CD4-positive, CD25-positive, alpha-beta regulatory T cell (primary cell): ENCODE measurements at places on chromosomes 4 and X. TPM values are rescaled to one million over a fixed set of nuclear protein-coding genes. Genes with fewer than 3 reads are reported as not detected.

- H3K4me1 ChIP-seq, result no peaks in the 10 kb centered on the region
- H3K27ac ChIP-seq, result no peak overlapping the region
- no peaks in the 10 kb centered on the region for H3K27me3 ChIP-seq
- H3K4me3 ChIP-seq, result no peak overlapping the region
- no peak for DNase-seq
- H3K36me3 ChIP-seq, result no peaks in the 10 kb centered on the region
Observed at GRCh38 chr4:168674866-168675265, 178.0 kb downstream of the PALLD start.

GRCh38 chr4:5018603-5019002 is 655 bp downstream of the CYTL1 start:
- peaks cover 10% of the 10 kb centered on the region for H3K27me3 ChIP-seq
- no peaks in the 10 kb centered on the region for H3K4me1 ChIP-seq
- no peak for DNase-seq

DNA sequence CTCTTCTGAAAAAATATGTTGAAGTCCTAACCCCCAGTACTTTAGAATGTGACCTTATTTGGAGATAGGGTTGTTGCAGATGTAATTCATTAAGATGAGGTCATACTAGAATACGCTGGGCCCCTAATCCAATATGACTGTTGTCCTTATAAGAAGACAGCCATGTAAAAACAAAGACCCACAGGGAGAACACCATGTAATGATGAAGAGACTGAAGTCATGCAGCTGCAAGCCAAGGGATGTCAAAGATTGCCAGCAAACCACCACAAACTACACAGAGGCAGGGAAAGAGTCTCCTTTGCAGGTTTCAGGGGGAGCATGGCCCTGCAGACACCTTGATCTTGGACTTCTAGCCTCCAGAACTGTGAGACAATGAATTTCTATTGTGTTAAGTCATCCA is 37.4 kb downstream of the CXorf58 start:
- no peaks in the 10 kb centered on the region for H3K27me3 ChIP-seq
- no peaks in the 10 kb centered on the region for H3K4me1 ChIP-seq
- H3K36me3 ChIP-seq, result no peaks in the 10 kb centered on the region
- no peak for DNase-seq
- no peak overlapping the region for H3K4me3 ChIP-seq

GRCh38 chr4:94605241-94605805 is 152.4 kb upstream of the BMPR1B start:
- no peak overlapping the region for H3K27ac ChIP-seq
- no peaks in the 10 kb centered on the region for H3K36me3 ChIP-seq
- H3K4me3 ChIP-seq, result no peak overlapping the region
- no peak for DNase-seq

- no peaks in the 10 kb centered on the region for H3K4me1 ChIP-seq
- no peak overlapping the region for H3K4me3 ChIP-seq
- no peaks in the 10 kb centered on the region for H3K27me3 ChIP-seq
- no peaks in the 10 kb centered on the region for H3K36me3 ChIP-seq
Observed at GRCh38 chr4:15418956-15419355, 8.9 kb upstream of the C1QTNF7 start.

GRCh38 chrX:38335382-38335781 is 8.1 kb upstream of the RPGR start:
- no peak for DNase-seq
- no peak overlapping the region for H3K4me3 ChIP-seq
- H3K4me1 ChIP-seq, result no peaks in the 10 kb centered on the region
- no peak overlapping the region for H3K27ac ChIP-seq
- H3K27me3 ChIP-seq, result no peaks in the 10 kb centered on the region

DNA sequence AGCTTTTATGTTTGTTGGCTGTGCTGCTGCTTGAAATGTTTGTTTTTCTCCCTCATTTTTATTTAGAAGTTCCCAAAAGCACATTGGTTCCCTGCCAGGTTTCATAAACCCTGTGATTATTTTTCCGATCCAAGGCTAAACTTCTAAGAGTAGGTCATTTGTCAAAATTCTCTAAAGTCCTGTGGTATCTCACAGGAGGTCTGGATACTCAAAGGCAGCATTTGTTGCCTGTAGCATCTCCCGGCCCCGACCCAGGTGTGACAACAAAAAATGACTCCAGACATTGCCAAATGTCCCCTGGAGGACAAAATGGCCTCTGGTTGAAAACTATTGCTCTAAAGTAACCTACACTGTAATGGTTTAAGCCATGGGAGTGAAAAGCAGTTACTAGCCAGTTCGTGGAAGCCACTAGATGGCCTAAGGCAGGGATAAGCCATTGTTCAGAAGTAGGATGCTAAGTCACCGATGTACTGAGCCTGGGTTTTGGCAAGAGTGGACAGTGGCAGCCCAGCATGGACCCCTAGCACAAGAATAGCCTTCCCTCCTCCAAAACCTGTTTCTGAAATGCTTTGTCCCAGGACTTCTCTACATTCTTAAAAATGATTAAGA is 256.1 kb downstream of the THOC2 start:
- no peak for DNase-seq
- no peak overlapping the region for H3K4me3 ChIP-seq
- no peak overlapping the region for H3K27ac ChIP-seq
- H3K4me1 ChIP-seq, result no peaks in the 10 kb centered on the region
- no peaks in the 10 kb centered on the region for H3K36me3 ChIP-seq
- H3K27me3 ChIP-seq, result no peaks in the 10 kb centered on the region

GRCh38 chr4:10587697-10588096 is 96.9 kb downstream of the CLNK start:
- H3K27me3 ChIP-seq, result no peaks in the 10 kb centered on the region
- peaks cover 24% of the 10 kb centered on the region for H3K4me1 ChIP-seq
- H3K27ac ChIP-seq, result no peak overlapping the region

Gene ADAMTS3
- total RNA-seq, result not detected

Gene SH3TC1
- total RNA-seq, result 125 TPM

Gene GATA1
- 0.67 TPM for total RNA-seq

Gene SLITRK4
- total RNA-seq, result not detected

Gene CSAG1
- total RNA-seq, result not detected

Gene CCDC110
- not detected for total RNA-seq

Gene FAM9C
- total RNA-seq, result not detected

Gene ATP1B4
- not detected for total RNA-seq
